ENCODE measurements at places on chromosomes 7 and 10.

DNA sequence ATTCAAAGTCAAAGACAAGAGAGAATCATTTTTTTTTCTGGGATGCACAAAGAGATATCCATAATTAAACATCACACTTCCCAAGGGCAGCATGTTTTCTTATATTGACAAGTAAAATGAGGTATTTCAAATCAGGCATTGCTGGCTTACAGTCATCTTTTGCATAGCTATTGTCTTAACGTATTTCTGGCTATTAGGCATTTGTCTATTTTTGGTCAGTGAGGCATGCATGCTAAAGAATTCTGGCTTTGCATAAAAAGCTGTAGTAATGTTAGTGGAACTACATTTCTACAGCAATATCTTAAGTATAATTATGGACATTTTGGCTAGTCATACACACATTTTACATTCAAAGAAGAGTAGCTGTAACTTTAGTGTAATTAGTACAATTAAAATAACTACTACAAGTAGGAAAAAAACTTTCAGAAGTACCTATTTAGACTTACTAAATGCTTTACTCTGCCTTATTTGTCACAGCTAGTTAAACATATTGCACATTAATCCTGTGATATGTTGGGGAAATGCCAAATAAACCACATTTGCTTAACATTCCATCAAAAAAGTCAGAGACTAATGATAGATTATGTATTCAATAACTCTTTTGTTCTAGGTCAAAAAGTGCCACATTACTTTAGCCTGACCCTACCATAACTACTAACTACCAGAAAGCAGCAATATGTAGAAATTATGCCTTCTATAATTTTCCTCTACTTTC is 76.4 kb downstream of the RELN start:
- peak; percentile 24 for DNase-seq

- DNase-seq, result no peak
These were observed 233.6 kb downstream of the PRPF18 start for GRCh38 chr10:13820119-13820963.

GRCh38 chr10:91317541-91317940 is 92.6 kb upstream of the HECTD2 start:
- DNase-seq, result no peak

DNA sequence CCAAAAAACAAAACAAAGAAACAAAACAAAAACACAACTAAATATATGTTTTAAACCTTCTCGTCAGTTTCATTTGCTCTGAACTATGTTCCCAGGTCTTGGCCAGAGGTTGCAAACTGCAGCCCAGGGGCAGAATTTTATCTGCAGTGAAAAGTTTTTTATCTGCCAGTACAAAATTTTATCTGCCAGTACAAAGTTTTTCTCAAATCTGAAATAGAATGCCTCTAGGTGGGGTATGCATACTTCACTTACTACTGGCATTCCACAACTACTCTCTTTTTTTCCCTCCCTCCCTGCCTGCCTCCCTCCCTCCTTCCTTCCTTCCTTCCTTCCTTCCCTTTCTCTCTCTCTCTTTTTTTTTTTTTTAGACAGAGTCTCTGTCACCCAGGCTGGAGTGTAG is 9.4 kb upstream of the CLDN3 start:
- DNase-seq, result peak; percentile 18

GRCh38 chr7:87129332-87129731 is 22.9 kb upstream of the DMTF1 start:
- no peak for DNase-seq

GRCh38 chr10:130577039-130577438 is 440.8 kb downstream of the GLRX3 start:
- no peak for DNase-seq

GRCh38 chr10:10367264-10367663 is 650.4 kb upstream of the CELF2 start:
- DNase-seq, result no peak

GRCh38 chr7:91295576-91295975 is 31.3 kb downstream of the FZD1 start:
- no peak for DNase-seq

GRCh38 chr7:26083113-26083512 is 68.9 kb upstream of the NFE2L3 start:
- DNase-seq, result no peak

DNA sequence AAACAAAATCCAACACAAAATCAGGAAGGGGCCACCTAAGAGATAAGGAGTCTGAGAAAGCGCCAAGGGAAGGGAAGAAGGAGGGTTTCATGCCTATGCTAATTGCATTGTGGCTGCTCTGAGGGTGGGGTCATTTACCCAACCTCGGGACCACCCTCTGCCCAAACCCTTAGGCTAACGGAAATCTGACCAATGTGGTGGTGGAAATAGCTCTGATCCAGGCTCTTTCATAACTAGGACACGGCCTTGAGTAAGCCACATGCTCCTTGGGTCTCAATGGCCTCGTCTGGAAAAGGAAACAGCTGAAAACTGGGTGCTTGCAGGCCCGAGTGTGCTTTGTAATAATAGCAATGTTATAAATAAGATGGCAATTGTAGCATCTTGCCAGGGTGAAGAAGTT is 14.9 kb upstream of the SRGN start:
- DNase-seq, result no peak

DNA sequence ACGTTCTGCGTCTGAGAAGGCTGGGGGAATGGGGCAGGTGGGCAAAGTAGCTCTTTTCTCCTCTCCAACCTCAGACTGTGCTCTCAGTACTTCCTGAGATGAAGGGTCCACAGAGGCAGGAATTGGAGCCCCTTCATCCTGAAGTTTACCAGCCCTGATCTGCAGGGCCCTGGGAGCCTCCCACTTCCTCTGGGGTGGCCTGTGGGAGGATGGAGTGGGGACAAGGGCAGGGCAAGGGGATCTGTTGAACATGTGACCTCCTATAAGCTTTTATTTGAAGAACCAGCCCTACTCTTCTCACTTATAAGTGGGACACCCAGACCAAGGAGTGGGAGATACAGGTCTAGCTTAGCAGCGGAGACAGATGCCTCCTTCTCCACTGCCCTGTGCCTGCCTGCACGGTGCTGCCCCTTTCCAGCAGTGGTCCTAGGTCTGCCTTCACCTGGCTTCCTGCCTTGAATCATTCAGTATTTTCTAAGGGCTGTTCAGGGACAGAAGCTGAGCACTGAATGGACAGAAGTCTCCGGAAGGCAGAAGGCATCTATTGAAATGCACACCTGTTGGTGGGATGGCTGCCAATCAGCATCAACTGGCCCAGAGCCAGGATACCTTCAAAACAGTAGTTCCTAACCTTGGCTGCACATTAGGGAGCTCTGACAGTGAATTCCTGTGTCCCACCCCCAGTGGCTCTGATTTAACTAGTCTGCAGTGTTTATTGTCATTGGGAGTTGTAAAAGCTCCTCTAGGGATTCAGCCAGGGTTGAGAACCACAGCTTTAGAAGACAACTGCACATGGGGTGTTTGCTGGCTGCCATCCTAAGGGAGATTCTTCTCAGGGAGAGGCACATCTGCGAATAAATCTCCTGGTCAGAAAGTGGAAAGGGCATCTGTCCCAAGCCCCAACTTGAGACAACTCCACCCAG is 2.7 kb upstream of the ARHGAP22 start:
- peak; percentile 22 for DNase-seq

- peak; percentile 51 for DNase-seq
These were observed 132.7 kb downstream of the ELAPOR2 start for GRCh38 chr7:86926732-86927131.

DNA sequence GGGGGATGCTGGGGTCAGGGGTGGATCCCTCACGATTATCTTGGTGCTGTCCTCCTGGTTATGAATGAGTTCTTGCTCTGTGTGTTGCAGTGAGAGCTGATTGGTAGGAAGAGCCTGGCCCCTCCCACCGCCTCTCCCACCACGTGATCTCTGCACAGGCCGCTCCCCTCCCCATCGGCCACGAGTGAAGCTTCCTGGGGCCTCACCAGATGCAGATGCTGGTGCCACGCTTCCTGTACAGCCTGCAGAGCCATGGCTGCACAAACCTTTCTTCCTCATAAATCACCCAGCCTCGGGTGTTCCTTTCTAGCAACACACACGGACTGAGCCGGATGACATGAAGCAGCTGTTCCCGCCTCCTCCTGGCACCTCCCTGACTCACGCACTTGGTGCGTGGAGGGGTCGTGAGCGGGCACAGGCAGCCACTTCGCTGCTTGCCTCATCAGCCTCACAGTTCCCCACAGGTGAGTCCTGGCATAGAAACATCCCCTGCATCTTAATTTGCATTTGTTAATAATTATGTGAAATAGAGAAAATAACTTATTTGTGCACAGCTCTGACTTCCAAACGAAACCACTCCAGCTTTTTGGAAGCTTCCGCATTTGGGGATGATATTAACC is 210.8 kb downstream of the ADARB2 start:
- no peak for DNase-seq

- peak; percentile 52 for DNase-seq
These were observed 4.4 kb downstream of the SH2D4B start for GRCh38 chr10:80542053-80542452.

- DNase-seq, result peak; percentile 70
These were observed 15.6 kb downstream of the LYZL1 start for GRCh38 chr10:29304264-29304994.

GRCh38 chr10:32605787-32606186 is 159.8 kb downstream of the CCDC7 start:
- DNase-seq, result no peak

DNA sequence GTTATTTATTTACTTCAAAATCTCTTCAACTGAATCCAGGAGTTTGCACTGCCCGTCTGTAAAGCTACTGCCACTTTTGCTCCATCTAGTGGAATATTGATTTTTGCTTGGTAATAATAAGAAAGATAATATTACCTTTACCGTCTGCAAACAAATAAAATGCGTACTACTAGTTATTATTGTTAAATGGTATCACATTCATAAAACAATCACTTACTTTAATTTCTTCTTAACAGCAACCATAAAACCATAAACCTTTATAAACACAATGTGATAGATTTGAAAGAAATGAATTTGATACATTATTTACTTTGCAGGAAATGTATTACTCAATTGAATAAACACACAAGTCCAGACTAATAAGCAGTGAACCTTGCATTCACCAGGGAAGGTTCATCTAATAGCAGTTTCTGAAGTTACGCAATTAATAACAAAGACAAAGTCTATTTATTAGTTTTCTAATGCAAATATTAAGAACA is 6.4 kb downstream of the AGMO start:
- peak; percentile 69 for DNase-seq

DNA sequence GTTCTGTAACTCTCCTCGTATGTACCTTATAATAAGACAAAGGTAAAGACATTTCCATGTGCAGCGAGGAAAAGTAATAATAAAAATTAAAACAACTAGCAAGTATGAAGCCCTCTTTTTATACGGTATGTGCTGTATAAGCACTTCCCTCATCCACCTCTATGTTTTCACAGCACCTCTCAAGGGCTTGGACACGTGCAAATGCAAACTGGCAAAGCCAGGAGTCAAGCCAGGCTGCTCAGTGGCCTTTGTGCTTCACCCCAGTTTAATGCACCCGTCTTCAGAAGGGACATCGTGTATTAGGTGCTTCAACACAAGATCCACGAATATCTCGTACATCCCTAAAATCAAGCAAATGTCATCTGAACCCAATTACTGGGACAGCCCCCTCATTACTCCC is 1.3 kb upstream of the DGKI start:
- no peak for DNase-seq

- peak; percentile 86 for DNase-seq
These were observed 147.9 kb upstream of the FRMD4A start for GRCh38 chr10:14478604-14479003.

DNA sequence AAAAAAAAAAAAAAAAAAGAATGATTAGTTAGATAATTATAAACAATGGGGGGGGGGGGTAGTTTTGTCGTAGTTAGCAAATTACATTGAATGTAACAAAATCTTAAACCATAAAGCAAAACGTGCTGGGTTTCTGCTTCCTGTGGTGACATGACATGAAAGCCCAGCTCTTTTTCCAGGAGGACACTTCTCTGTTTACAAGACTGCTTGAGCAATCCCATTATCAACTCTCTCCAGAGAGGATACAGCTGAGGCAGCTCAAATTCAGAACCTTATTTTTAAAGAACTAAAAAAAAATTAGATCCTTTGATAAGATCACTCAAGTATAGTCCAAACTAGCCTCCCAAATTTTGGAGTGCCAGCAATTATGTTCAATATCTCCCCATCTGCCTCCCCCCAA is 58.6 kb downstream of the ADRB1 start:
- DNase-seq, result no peak

DNA sequence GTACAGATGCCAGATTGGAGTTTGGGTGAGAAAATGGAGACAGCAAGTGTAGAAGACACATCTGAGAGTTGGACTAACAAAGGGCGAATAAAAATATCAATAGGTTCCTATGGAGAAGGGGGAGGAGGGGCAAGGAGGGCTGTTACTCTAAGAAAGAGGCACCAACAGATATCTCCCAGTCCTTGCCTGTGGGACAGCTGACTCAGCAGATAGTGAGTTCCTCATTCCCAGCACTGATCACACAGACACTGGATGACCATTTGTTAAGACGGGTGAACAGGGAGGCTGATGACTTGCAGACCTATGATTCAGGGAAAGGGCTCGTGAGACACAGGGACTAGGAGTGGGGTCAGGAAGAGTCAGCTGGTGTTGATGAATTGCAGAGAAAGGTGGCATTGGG is 5.7 kb upstream of the PRR15 start:
- peak; percentile 15 for DNase-seq

DNA sequence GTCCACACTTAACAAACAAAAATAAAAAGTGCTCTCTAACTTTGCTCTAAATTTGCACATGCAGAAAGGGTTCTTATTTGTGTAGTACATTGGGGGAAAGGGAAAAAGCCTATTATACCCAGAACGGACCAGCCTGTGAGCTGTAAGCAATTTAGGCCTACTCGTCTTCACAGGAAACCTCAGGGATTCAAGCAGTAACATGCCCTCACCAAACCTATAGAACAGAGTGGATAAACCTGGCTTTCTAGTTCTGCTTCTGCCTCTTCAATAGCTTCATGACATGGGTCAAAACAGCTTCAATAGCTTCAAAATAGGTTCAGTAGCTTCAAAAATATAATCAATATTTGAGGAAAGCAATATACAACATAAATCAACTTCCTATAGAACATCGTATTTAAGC is 163.7 kb downstream of the ARL4A start:
- no peak for DNase-seq

DNA sequence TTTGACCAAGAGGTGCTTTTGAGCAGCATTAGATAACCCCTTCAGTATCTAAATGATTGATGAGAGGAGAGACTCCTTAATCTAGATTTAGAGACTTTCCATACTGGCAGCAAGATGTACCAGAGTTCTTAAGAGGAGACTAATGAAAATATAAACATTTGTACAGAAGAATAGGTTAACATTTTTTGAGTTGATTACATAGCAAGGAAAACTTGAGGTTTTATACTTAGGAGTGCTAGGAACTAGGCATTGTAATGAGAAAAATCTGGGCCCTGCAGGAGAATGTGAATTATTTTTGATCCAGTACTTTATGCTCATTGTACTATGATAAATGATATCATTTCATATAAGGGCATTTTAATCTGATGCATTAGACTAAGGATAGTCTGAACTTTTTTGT is 261.7 kb downstream of the EXOC4 start:
- DNase-seq, result no peak

GRCh38 chr7:50628434-50629084 is 63.4 kb upstream of the DDC start:
- no peak for DNase-seq

DNA sequence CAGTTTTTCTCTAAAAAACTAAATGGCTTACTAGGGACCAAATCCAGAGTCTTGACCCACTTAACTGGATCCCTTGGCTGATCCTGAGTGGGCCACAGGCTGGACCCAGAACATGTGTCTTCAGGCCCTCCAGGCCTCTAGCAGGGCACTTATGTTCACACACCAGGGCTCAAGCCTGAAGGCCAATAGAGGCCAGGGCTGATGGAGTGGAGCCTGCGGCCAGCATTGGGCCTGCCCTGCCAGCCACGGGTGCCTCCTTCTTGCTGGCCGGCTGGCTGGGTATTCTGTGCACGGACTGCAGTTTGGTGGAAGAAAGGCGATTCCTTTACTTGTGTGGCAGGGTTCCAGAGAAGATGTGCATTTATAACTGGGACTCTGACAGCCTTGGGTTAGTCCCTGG is 103.0 kb upstream of the ZNF32 start:
- DNase-seq, result no peak
